D721Med (cell line): ENCODE measurements at places on chromosomes 7 and 10.

DNA sequence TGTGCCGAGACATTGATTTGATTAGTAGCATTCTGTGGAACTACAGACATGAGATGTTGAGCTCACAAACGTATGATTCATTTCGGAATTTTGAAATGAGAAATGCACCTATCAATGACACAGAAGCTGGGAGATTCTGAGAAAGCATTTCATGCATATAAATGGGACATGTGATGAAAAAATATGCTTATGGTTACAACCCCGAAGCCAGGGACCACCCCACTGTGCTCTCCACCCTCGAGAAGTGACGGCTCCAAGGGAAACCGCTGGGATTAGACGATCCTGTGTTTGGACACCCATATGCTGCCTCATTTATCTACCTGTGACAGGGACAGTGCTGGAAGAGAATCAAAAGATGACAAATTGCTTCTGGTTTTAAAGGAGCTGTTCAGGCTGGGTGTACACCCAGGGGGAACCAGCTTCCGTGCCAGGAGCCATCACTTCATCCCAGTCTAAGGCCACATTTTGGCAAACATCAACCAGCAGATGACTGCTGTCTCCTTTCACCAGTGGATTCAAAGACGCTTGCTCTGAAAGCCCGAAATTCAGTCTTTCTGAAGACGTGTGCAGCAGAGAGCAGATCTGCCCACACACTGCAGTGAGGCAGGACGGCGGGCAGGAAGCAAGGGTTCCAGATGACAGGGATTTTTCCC, 109.9 kb downstream of the ATXN7L1 start:
- DNase-seq = no peak

DNA sequence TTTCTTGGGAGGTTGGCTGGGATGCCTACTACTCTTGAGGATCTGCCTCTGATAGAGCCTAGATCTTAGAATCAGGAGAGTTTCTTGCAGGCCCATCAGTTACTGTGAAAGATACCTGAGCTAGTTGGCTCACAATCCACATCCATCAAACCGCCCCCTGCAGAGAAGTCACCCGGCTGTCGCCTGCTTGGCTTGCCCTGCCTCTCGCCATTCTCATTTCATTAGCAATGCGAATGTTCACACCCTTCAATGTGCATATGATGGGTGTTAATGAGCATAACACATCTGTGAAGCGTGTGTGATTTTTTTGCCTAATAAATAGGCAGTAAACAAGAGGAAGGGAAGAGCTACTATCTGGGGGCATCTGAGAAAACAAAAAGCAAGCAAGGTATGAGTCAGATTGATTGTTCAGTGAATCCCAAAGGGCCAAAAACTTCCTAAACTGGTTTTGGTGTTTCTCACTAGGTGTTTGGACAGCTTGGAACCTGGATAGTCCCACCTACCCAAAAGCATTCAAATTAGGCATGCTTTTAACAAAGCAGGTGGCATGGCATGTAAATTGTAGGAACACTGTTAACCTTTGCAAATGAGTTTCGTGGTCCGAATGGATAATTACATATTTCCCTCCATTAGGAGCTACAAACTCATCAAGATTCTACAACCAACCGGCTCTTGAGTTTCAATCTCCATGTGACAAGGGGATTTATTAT, 272.3 kb upstream of the C7orf33 start:
- DNase-seq = no peak

DNA sequence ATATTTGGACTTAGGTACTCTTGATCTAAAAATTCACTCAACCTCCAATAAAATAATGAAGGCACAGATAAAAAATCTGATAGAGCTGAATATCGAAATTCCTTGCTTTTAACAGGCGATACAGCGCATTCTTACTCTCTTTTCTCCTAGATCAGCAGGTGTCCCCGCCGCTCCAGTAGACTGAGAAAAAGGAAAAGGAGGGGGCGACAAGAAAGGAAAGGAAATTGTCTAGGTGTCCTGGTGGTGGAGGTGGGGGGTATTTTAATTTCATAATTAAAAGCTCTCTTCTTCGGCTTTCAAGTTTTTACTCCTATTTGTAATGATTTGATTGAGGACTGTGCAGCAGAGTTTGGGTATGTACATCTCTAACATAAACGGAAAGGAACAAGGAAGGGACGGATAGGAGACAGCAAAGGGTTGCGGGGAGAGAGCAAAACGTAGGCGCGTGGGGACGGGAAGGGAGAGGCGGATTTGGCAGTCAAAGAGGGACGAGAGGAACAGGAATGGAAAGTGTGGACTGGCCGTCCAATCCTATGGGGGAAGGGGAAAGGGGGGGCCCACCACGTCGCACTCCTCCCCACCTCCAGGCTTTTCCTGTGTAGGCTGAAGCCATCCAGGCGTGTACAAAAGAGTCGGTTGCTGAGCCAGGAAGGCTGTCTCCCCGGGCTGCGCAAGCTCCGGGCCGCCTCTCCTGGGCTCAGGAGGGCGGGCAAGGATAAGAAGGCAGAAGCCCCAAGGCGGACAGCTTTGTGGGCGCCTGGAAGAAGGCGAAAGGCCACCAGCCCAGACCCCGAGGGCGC, 875 bp upstream of the HECTD2 start:
- no peak for DNase-seq

DNA sequence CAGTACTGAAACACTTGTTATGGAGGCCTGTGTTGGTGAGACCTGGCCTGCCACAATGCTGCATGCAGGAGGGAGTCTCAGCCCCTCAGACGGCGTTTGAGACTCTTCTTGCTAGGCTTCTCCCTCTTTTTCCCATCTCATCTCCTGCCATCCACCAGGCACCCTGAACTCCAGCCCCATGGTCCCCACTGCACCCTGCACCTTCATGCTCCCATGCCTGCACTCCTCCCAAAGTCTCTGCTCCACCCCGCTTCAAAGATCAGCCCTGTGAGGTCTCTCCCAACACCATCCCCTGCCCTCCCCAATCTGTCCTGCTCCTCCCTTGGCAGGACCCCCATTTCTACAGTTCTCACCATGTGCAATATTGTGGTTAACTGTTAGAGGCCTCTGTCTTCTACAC, 61.7 kb downstream of the VOPP1 start:
- no peak for DNase-seq

DNA sequence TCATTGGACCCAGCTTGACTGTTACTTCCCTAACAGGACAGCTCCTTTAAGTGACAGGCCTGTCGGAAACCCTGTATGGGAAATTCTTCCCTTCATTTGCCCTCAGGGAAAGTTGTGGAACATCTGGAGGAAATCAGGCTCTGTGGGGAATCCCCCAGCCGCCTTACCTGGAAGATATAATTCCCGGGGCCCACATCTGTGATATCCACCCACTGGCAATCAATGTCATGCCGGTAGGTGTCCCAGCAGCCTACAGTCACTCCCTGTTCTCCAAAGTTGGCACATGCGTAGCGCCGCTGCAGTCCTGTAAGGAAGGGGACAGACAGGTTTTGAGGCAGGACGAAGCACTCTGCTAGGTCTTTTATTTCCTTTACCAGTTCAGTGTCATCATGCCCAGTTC, 16.6 kb downstream of the LOXL4 start:
- DNase-seq = no peak

DNA sequence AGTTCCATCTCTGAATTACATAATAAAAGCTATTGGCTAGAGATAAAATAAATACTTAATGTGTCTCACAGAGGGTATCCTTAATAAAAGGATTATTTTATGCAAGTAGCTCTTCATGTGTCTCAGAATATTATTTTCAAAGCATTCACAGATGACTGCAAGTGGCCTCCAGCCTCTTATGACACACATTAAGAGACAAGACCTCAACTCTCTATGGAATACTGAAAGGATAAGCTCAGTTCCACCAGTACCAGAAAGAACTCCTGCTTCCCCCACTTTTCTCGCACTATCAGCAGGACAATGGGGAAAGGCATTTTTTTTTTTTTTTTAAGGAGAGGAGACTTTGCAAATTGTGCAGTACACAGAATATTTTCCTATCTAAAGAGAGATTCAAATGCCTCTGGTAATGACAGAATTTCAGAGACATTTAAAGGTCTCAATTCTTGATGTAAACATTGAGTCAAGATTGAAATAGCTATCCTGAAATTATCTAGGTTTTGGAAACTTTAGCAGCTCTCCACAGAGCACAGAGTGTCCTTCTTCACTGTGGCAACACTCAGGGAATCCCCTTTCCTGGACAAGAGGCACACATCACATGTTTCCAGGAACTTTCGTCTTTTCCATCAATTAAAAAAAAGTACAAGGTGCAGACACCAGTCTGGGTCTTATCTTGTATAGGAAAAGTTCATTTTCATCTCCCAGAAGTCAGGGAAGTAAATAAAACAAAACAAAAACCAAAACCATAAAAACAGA, 122.0 kb upstream of the ANK3 start:
- no peak for DNase-seq

DNA sequence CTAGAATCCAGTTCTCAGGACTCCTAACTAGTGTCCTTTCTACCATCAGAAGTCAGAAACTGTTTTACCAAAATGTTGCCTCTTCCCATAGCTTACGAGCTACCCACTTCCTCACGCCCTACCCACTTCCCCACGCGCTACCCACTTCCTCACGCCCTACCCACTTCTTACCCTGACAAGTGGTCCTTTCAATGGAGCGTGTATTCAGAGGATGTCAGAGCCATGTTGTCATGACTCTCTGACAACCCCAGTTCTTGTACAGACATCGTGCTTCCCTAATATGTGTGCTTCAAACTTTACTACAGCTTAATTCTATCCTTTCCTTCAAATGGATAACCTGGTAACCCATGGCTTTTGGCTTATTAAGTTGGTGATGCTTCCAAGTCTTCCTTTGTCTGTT, 84.8 kb upstream of the PHF14 start:
- no peak for DNase-seq
